ENCODE measurements at places on chromosomes 7 and 10.

- no peak for DNase-seq
Measured at GRCh38 chr7:132234711-132235110, 341.6 kb downstream of the PLXNA4 start.

DNA sequence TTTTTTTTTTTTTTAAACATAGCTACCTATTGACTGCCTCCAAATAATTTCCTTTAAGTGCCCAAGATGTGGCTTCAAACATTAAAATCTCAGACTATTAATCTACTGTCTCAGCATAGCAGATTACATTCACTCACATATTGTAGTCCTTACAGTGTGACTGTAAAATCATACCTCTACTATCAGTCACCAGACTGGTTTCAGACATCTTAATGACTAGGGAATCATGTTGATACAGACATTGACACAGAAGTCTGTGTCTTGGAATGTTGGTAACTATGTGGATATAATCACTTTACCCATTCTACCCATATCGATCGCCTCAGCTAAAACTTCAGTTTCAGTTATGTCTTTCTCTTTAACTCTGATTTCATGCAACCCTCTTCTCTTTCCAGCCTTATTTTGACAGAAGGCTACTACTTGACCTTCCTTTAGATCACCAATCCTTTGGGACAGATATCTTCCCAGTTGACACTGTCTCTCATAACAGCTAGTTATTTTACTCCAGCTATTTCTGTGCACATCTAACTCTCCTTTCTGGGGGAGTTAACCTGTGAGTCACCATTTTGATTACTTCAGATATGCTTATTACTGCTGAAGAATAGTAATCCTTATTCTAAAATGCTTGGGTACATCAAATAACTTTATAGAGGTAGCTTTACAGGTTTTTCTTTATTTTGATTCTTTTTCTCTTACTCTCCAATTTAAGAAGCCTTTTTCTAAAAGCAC is 7.0 kb downstream of the TNKS2 start:
- DNase-seq = no peak

GRCh38 chr7:91946549-91946948 is 5.9 kb downstream of the AKAP9 start:
- no peak for DNase-seq

- DNase-seq = no peak
Measured at GRCh38 chr7:27999829-28000228, 180.8 kb downstream of the JAZF1 start.

- no peak for DNase-seq
Measured at GRCh38 chr10:51214207-51215196, 140.2 kb downstream of the PRKG1 start.

- DNase-seq = no peak
Measured at GRCh38 chr7:139941866-139942265, 112.8 kb downstream of the TBXAS1 start.

GRCh38 chr7:5525271-5526099 is 101.9 kb upstream of the TNRC18 start:
- no peak for DNase-seq

GRCh38 chr10:59878289-59878688 is 28.1 kb downstream of the CCDC6 start:
- no peak for DNase-seq

DNA sequence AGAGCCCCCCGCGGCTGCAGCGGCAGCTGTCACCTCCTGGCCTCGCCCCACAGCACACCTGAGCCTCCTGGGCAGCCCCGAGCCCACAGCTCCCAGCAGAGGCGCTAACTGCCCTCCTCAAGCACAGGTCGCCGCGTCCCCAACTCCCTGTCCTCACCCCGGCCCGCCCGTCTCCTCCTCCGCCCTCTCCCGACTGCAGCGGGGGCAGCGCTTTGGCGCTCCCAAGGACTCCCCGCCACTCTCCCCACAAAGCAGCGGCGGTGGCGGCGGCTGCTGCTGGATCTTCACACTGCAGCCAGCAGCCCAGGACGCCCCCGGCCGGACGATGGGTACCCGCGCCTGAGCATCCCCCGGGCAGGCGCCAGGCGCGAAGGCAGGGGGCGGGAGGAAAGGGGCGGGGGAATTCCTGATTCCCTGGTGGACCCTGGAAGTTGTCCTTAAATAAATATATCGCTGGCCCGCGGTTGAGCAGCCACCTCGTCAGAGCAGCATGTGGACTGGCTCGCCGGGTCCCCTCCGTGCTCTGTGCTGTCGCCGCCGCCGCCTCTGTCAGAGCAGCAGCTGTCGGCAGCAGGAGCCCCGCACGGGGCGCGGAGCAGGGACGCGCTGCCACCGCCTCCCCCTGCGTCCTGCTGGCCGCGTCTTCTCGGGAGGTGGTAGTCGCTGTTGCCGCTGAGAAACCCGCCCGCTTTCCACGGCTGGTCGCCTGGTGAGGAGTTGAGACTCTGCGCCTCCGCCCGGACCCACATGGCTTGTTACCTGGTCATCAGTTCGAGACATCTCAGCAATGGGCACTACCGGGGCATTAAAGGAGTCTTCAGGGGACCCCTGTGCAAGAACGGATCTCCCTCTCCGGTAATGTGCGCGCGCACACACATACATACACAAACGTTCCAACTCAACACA is at the start of gene ZNF804B:
Gene ZNF804B, plus strand, starts transcription at position 471 of the 906 bp plus-strand sequence. Its CDS starts 277 bp downstream, at position 748.
- peak; percentile 5 for DNase-seq

- DNase-seq = no peak
Measured at GRCh38 chr7:2651336-2651735, 19.6 kb downstream of the TTYH3 start.

DNA sequence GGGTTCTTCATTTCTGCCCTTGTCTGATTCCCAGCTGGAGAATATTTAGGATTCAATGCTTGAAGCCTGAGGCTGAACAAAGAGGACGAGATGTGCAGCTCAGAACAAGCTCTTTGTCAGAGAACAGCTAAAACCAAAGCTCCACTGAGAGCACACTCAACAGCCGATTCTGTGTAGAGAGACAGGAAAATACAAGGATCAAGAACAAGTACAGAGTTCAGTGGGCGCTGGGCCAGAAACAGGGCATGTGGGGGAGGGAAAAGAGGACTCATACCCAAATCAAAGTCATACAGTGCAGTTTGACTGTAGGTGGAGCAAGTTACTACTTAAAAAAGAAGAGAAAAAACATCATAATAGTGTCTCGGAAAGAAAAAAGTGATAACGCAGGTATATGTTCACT is at the start of gene AGMO:
Gene AGMO, minus strand, starts transcription at position 181 of the 400 bp plus-strand sequence.
- DNase-seq = no peak

DNA sequence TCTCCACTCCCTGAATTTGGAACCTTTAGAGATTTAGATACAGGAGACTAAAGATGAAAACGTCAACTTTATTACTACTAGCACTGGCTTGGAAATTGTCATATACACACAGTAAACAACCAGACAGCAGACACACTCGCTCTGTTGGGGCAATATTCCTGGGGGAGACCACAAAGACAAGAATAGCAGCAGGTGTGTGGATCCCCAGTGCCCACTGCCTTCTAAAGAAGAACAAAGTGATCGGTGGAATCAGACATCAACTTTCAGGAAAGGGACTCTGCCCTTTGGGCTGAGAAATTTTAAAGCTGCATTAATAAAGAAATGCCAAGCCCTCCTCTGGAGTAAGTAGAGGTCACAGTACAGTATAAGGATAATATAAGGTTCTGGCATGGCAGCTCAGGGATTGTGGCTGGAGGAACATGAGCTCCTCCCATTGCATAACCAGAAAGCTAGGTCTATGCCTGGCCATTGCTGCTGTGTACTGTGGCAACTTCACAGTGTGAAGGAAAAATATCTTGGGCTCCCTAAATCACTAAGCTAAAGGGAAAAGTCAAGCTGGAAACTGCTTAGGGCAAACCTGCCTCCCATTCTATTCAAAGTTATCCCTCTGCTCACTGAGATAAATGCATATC is 57.1 kb upstream of the ANKRD1 start:
- DNase-seq = no peak

DNA sequence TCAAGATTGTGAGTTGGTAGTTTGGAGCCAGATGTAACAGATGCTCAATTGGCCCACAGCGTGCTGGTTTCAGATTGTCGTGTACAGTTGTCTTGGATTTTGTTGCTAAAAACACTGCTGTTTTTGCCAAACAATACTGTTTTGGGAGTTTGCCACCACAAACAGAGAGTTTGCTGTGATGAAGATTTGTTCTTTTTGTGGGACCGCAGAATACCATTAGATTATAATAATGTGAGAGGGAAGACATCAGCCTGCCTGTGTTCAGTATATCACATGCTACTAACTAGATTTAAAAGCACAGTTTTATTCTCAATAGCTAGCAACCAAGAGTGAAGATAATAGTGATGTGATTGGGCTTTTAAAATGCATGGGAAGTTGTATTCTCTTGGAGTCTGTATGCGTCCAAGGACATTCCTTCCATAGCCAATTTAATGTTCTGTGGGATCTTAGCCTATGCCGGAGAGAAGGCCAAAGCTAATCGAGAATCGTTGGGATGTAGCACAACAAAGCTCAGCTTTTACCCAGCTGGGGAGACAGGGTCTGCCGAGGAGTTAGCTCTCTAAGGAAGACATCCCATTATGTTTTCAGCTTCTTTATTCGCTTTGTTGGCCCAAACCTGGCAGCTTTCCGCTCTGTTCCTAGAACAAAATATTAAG is 18.7 kb upstream of the ITGA8 start:
- no peak for DNase-seq

- DNase-seq = peak; percentile 37
Measured at GRCh38 chr7:676246-676971, 50.1 kb upstream of the DNAAF5 start.

DNA sequence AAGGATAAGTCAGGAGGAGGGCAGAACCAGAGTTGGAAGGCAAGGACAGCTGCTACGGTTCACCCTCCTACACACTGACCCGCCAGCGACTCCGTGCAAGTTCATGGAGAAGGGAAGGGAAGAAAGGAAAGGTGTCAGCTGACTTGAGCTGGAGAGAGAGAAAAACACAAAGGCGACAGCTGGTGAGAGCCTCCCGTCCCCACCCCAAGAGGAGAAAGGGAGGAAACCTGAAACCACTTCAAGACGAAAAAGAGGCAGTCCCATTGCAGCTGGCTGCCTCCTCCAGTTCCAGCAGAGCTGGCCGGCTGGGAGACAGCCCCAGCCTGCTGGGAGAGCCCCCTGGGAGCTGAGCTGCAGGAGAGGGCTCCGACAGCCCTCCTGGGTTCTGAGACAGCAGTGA is 75.2 kb downstream of the PARD3 start:
- no peak for DNase-seq

DNA sequence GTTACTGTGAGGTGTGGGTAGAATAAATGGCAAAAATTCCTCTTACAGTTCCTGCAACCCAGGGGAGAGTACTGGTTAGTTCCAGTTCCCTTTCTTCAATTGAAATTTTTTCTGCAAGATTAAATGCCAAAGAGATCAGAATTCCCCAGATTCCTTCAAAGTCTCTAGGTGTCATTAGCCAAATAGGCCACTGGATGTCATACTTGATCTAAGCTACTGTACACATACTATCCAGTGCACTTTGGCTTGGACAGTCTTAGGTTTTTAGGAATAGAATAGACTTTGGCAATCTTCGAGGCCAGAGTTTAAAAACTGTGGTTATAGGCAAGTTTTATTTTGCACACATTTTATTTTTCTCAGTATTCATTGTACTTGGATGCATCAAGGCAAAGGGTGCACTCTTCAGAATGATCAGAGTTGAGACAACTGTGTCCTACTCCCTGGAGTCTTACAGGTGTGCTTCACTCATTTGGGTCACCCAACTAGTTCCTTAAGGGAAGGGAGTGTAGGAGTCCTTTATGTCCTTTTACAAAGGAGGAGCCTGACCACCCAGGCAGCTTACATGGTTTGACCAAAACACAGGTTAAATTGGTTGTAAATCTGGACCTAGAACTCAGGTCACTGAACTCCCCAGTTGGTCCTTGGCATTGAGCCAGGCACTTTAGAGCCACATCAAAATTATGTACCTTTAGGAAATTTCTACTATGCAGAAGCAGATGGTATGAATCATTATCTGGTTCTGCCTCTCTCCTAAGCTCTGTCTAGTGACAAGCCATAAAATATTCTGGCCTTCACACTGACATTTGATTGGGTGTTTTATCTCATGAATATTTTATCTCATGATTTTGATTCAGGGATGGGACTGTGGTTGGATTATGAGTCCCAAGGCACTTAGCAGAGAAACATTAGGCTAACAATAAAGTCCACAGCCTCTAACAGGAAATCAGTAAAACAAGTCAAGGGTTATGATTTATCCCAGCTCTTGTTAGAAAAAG is 49.5 kb downstream of the ASAH2B start:
- no peak for DNase-seq

DNA sequence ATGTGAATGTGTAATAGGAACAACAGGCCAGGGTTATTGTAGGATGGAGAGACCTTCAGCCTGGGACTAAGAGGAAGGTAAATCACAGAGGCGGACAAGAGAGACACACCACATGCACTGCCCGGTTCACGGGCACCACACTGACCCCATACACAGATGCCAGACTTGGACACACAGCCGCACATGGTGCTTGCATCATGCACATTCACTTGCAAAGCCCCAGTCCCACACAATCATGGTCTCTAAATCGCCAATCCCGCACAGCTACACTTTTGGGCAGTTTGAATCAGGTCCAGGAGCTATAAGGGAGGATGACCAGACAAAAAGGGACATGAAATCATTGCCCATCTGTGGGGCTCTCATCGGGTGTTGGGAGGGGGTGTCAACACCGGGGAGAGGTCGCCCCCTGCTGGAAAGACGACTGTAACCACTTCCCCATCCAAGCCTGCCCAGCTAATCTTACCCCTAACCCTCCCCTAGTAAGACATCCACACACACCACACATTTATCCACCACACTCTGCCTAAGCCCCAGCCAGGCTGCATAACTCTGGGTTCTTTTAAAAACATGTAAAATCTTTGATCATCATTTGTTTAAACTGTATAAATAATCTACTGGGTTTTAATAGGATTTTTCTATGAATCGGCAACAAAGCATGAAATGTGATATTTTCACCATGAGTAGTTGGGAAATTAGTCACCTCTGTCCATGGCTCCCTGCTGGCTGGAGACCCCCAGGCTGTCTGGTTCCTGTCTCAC is 40.5 kb upstream of the SLF2 start:
- DNase-seq = no peak

DNA sequence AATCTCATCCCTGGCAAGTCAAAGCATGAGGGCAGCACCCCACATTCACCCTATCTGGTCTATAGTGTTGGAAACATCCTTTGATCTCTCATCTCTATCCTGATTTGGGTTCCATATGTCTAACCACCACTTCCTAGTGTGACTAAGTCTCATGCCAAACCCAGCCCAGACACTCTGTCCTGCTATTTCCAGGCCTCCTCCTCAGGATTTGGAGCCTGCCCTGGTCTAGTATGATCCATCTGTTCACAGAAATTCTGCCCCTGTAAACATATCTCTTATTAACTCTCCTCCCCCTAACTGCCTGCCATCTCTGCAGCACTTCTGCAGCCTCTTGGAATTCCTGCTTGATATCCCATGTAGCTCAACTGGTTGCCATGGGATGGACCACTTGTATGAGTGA is 320.9 kb upstream of the IMMP2L start:
- no peak for DNase-seq

GRCh38 chr7:23287612-23288011 is 11.5 kb upstream of the MALSU1 start:
- DNase-seq = no peak

- no peak for DNase-seq
Measured at GRCh38 chr10:5506246-5506645, 6.9 kb upstream of the CALML5 start.

DNA sequence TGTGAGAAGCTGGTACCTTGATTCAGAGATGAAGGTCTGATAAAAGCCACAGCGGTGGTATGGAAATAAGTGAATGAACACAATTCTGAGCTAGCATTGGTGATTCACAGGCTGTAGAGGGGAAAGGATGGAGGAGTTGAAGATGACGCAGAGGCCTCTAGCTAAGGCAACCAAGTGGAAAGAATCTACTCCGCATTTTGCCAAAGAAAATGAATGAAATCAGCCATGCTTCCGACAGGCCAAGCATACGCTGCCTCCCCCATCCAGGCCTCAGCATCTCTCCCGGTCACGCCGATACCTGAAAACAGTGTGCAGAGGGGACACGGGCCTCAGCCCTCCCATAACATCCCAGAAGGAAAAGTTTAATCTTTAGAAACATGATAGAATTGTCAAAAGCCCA is 124.3 kb upstream of the UNC5B start:
- DNase-seq = no peak
